ENCODE measurements at places on chromosomes 7 and 10. TPM values are rescaled to one million over a fixed set of nuclear protein-coding genes. Genes with fewer than 3 reads are reported as not detected.

The DPP6 gene
- not detected for total RNA-seq

The BLNK gene
- total RNA-seq: 0.59 TPM

The KCND2 gene
- total RNA-seq: 0.05 TPM

The MYL7 gene
- total RNA-seq: not detected

The ANXA8L1 gene
- total RNA-seq: not detected

The DYNC1I1 gene
- not detected for total RNA-seq

The KLLN gene
- total RNA-seq: 1.4 TPM

The FOXI2 gene
- total RNA-seq: not detected

GRCh38 chr10:80472234-80473095 is 18.4 kb downstream of the TSPAN14 start:
- no peak for DNase-seq

GRCh38 chr7:156659203-156659602 is 18.6 kb downstream of the RNF32 start:
- DNase-seq: no peak

- DNase-seq: no peak
Measured at GRCh38 chr10:71228875-71229675, 16.7 kb downstream of the UNC5B start.

DNA sequence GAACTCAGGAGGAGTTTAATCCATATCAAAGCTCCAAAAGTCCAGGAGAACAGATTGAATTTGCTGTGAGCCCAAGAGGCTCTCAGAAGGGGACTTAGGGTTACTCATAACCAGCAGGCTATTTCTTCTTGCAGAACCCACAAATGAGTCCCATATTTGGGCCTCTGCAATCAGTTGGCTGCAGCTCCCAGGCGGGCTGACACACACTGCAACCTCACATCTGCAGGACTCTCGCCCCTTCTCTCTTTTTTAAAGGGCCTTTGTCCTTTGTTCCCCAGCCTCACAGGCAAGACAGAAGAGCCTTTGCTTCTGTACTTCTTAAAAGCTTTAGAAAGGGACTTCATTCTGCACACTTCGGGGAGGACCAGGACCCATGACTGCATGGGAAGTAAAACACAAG is 26.7 kb downstream of the CREB3L2 start:
- no peak for DNase-seq

- DNase-seq: no peak
Measured at GRCh38 chr10:35259769-35260397, 76.4 kb upstream of the CCNY start.

- DNase-seq: no peak
Measured at GRCh38 chr7:70068531-70068930, 470.3 kb downstream of the AUTS2 start.

- no peak for DNase-seq
Measured at GRCh38 chr10:68271196-68271882, 39.4 kb upstream of the ATOH7 start.

- no peak for DNase-seq
Measured at GRCh38 chr10:79049931-79050895, 18.6 kb upstream of the ZMIZ1 start.

DNA sequence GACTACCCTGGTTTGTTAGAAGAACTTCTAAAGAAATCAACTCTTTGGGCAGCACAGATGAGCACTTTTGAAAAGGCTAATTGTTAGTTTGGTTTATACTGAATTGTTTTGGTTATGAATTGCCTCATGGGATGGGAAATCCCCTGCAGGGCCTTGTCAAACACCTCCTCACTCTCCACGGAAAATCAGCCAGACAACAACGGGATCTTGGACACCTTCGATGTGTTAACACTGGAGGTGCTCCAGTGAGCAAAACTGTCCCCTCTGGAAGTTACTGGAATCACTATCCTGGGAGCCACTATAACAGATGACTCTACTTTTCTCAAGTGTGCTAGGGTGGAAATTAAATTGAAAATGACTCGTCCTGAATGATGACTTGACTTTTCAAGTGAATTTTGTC is 38.7 kb downstream of the CDK6 start:
- no peak for DNase-seq

DNA sequence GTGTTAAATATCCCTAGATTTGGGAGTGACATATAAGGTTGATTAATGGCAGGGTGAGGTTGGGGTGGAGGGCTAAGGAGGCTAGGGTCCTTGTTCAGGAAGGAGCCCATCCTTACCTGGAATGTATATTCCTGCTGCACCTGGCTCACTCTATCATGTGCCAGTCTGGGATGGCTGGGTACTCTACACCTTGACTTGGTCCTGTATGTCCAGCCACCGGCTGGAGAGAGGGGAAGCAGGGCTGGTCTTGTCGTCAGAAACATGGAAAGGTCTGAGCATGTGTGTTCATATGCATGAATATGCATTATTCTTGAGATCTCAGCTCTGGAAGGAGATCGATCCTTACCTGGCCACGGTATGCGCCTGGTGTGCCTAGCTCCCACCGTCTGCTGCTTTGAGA is 33.2 kb downstream of the TMEM270 start:
- no peak for DNase-seq

GRCh38 chr7:26390016-26390415 is 98.4 kb downstream of the SNX10 start:
- DNase-seq: no peak

- no peak for DNase-seq
Measured at GRCh38 chr7:42833411-42833810, 78.5 kb downstream of the C7orf25 start.

DNA sequence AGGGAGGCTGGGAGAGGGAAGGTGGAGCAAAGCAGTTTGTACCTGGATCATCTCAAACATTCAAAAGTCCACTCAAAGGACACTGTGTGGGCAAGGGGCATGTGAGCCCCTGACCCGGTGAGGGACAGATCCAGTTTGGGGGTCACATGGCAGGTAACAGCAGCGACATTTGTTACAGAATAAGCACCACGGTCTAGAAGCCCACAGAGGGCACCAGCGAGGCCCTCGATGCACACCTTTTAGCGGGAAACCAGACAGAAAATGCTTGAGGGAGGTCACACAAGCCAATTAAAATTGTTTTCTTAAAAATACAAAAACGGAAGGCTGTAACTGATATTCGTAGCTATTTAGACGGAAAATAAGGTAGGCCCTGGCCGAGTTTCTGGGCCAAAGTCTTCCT is 144.4 kb downstream of the ZMYND11 start:
- no peak for DNase-seq

All from HCT116 (cell line).